ENCODE measurements at places on chromosomes 7 and 10.

DNA sequence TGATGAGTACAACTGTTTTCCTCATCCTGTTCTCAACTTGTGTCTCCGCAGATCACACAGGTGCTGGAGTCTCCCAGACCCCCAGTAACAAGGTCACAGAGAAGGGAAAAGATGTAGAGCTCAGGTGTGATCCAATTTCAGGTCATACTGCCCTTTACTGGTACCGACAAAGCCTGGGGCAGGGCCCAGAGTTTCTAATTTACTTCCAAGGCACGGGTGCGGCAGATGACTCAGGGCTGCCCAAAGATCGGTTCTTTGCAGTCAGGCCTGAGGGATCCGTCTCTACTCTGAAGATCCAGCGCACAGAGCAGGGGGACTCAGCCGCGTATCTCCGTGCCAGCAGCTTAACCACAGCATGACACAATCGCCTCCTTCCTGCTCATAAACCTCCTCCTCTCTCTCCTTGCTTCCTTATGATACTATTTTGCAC lies 126.7 kb upstream of the PRSS58 start:
- DNase-seq: no peak

GRCh38 chr7:47803846-47804245 lies 144.4 kb downstream of the PKD1L1 start:
- DNase-seq: no peak

DNA sequence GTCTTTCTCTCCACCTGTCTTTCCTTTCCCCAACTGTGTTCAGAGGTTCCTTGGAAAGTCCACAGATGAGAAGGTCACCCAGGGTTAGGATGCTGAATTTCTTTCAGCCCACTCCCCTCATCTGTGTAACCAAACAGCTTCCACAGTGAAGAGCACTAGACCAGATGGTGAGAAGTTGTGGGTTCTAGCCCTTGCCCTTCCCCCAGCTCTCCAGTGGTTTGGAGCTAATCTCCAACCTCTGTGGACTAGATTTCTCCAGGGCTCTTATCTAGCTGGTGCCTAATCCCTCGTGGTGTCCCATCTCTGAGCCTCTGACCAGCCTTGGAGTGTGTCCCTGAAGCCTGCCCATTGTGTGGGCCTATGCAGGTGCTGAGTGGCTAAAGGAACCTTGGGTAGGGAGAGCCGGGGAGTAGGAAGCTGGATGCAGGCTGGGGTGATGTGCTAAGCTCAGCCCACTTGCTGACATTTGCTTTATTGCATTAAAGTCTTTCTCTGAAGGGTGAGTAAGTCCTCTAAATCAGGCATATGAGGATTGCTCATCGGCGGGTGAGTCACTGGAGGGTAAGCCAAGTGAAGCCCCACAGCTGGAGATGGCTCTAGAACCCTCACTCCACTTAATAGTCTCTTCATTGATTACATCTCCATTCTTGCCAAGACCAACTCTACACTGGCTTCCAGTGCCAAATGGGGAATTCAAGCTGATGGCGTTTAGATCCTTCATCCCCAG lies 14.9 kb downstream of the DUSP5 start:
- no peak for DNase-seq

- DNase-seq: no peak
Observed at GRCh38 chr7:12220389-12221046, 9.4 kb downstream of the TMEM106B start.

GRCh38 chr7:128928159-128928813 lies 9.4 kb upstream of the IRF5 start:
- no peak for DNase-seq

DNA sequence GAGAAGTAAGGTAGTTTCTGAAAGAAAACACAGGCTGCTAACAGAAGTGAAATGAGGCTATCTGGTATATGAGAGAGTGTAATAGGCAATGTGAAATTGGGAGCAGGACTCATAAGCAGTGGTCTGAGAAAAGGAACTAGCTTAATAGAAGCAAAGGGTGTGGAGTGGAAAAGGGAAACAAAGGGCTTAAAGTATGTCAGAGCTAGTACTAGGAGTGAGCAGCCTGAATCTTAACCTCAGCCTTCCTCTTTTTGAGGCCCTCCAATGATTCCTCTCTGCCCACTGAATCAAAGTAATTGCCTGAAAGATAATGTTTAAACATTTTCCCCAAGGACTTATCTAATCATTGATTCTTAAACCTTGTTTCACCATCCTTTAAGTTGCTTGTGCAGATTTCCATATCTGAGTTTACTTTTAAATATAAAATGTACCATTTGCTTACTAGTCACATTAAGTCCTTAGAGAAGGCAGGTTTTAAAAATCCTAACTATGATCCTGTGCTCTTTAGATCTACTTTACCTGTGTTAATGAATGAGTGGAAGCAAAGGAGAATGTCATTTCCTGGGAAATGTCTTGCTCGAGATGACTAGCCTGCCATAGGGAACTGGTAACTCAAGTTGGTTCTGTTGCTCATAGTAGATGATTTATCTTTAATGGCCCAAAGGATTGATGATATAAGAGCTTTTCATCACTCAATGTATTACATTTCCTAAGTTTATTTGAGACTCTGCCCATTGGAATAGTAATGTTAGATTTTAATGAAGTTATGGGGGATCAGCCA lies 155.0 kb downstream of the SKAP2 start:
- DNase-seq: no peak

- DNase-seq: no peak
Observed at GRCh38 chr10:28810057-28810870, 132.9 kb downstream of the BAMBI start.

DNA sequence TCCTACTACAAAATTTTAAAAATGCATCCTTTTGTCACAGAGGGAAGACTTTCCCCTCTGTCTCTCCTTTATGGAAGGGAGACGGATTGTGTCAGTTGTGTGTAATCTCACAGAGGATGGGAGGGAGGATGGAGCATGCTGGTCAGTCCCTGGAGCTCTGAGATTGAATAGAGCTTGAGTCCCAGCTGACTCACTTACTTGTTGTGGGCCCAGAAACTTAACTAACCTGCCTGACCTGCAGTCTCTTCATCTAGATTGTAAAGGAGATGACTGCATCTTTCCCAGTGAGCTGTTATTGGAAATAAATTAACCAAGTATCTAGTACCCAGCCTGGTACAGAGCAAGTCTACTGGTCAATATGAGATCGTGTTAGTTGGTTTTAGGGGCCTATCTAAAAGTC lies 77.9 kb upstream of the ADO start:
- DNase-seq: no peak

GRCh38 chr7:144391014-144391413 lies 12.5 kb downstream of the NOBOX start:
- no peak for DNase-seq

GRCh38 chr7:117669818-117670217 lies 190.0 kb downstream of the CFTR start:
- DNase-seq: no peak

- DNase-seq: no peak
Observed at GRCh38 chr7:139993169-139993568, 69.6 kb downstream of the PARP12 start.

DNA sequence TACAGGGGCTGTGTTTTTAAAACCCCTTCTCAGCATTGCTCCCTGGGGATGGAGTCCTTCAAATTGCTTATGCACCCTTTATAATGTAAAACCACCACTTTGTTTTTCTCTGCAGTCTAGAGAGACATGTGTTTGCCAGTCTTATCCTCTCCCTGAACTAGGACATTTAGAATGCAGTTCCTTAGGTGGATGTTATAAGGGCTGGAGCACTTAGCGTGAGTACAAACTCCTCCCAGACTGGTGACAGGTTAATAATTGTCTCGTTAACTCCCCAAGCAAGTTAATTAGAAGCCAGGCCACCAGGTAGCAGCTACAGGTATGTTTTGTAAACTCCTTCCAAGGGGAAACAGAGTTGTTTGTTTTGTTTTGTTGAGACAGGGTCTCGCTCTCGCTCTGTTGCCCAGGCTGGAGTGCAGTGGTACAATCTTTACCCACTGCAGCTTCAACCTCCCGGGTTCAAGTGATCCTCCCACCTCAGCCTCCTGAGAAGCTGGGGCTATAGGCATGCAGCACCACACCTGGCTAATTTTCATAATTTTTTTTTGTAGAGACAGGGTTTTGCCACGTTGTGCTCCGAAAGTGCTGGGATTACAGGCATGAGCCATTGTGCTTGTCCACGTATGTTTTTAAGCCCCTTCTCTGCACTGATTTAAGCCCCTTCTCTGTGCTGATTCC lies 100.2 kb downstream of the FAM107B start:
- DNase-seq: no peak

GRCh38 chr10:49257154-49257553 lies 41.8 kb upstream of the C10orf71 start:
- DNase-seq: no peak
